ENCODE measurements at places on chromosomes 2 and 18.

- DNase-seq, result no peak
Measured at GRCh38 chr2:66698576-66699239, 263.8 kb downstream of the MEIS1 start.

- DNase-seq, result no peak
Measured at GRCh38 chr2:204722691-204723090, 177.4 kb downstream of the PARD3B start.

GRCh38 chr2:3396920-3397559, 17.5 kb downstream of the TRAPPC12 start:
- DNase-seq, result no peak

- peak; percentile 32 for DNase-seq
Measured at GRCh38 chr2:108637304-108637669, 82.0 kb upstream of the RANBP2 start.

DNA sequence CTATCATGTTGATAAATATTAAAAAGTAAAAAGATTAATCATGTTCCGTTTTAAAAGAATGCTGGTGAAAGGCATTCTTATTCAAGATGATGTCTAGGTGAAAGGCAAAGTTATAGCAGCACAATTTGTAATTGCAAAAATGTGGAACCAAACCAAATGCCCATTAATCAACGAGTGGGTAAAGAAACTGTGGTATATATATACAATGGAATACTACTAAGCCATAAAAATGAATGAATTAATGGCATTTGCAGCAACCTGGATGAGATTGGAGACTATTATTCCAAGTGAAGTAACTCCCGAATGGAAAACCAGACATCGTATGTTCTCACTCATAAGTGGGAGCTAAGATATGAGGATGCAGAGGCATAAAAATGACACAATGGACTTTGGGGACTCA, 286.4 kb downstream of the ARHGAP15 start:
- no peak for DNase-seq

GRCh38 chr2:229176136-229176535, 95.0 kb downstream of the PID1 start:
- DNase-seq, result no peak

Data from GM06990 (cell line).